ENCODE measurements at places on chromosomes 7 and 10. TPM values are rescaled to one million over a fixed set of nuclear protein-coding genes. Genes with fewer than 3 reads are reported as not detected.
A peak's percentile ranks its signal among the peaks of the same experiment; 100 is the strongest.

The OR6V1 gene
- not detected for total RNA-seq

DNA sequence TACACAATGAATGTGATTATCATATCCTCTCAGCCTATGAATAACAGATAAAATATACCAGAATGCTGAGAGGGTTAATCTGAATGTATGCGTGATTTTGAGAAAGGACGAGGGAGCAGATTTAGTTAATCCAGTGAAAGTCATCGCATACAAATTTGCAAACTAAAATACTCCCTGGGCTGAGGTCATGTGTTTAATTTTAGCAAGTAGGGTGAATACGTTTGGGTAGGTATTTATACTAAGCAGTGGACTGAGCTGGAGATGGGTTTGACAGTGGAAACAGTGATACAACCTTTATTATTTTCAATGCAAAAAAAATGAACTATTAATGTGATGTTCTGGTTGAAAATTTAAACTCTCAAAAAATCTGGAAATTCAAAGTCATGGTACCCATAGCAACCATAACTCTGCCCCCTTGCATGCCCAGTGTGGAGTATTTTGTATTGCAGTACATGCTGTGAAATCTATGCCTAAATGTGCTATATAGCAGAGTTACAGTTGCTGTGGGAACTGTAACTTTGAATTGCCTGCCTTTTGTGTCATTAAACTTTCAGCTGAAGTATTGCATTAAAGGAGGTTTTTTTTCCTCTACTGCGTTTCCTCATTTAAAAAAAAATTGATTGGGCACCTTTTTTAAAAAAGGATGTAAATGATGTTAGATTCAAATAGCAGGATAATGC is 9.5 kb upstream of the ARID5B start:
- DNase-seq: no peak

The DNAJC12 gene
- 2.1 TPM for total RNA-seq

DNA sequence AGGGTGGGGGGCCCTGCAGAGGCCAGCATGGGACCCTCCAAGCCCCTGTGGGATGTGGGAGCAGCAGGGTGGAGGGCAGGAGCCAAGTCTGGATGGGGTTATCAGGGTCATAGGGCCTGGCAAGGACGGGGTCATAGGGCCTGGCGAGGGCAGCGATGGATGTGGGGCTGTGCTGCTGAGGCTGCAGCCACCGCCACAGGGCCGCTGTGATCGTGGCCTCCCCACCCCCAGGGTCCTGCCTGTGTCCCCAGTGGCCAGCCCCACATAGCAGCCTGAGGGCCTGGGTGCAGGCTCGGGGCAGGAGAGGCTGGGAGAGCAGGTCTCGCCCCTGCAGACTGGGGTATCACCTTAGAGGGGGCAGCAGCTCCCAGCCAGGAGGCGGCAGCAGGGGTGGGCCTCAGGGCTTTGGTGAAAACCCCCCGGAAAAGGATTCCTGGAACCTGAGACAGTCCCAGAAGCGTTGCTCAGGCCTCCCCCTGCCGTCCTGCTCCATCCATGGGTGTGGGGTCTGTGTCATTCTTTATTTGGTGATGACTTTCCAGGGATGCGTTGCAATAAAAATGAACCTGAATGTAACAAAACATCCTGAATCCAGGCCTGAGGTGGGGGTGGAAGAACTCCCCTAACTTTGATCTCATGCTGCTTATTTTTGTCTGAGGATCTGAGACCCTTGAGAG is 107.3 kb upstream of the SHH start:
- DNase-seq: no peak

DNA sequence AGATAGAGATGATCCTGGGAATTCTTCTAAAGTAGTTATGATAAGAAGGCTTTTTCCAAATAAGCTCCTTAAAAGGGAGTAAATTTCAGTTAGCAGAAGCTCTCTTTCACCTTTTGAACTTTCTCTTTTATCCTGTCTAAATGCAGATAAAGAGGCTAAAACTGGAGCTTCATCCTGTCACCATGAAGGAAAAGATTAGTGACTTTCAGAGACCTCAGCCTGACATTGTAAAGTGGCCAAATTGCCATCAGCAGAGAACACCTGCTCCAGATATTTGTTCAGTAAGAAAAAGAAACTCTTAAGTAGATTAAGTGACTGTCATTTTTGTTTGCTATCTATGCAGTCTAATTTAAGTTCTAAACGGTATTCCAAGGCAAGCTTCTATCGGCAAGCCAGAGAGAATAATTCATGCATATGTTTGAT is 18.3 kb downstream of the VWDE start:
- DNase-seq: no peak

DNA sequence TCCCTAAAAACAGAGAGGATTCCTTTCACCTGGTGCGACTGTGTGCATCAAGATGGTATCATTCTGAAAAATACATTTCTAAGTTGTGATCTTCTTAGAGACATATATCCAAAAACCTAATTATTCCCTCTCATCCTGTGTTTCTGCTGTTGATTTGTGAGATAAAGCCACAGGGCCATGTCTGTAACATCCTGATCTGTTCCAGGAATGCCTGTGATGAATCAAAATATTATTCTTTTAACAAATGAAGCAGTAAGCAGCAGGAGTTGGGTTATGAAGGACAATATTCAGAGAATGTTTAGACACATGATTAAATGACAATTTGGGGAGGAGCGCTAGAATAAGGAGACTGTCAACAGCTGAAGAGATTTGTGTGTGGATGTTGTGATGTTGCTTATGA is 731.4 kb downstream of the KCNMA1 start:
- no peak for DNase-seq

- no peak for DNase-seq
These were observed 179.4 kb downstream of the PDE1C start for GRCh38 chr7:31890766-31891165.

- DNase-seq: no peak
These were observed 1.6 kb downstream of the AHR start for GRCh38 chr7:17300012-17300411.

- DNase-seq: no peak
These were observed 49.6 kb upstream of the RHEB start for GRCh38 chr7:151568956-151569940.

The GPRIN2 gene
- total RNA-seq: 2.2 TPM

The PTPRZ1 gene
- total RNA-seq: 1.6 TPM

DNA sequence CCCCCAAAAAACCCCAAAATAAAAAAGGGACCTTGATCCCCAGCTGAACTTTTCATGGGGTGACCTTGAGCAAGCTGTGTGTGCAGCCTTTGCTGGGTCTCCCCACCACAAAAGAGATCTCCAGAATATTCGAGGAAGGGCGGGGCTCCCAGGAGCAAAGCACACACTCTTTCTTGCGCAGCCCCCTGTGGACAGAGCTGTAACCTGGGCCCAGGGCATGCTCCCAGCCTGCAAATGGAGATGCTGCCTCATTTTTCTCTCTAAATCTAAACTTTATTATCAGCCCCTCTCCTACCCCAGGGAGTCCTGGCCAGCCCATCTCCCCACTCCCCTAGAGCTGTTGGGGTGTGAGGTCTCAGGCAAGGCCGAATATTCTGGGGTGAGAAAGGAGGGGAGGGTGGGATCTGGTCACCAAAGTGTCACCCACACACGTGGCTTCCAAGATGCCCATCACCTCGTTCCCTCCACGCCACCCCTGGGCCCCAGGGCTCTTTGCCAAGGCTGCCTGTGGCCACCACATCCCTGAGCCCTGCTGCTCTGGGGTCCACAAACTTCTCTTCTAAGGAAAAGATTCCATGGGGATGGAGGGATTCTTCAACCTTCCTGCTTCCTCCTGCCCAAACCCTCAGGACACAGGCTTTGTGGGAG is 1.7 kb upstream of the CALML3 start:
- DNase-seq: no peak

The PDZD7 gene
- total RNA-seq: 2.2 TPM

DNA sequence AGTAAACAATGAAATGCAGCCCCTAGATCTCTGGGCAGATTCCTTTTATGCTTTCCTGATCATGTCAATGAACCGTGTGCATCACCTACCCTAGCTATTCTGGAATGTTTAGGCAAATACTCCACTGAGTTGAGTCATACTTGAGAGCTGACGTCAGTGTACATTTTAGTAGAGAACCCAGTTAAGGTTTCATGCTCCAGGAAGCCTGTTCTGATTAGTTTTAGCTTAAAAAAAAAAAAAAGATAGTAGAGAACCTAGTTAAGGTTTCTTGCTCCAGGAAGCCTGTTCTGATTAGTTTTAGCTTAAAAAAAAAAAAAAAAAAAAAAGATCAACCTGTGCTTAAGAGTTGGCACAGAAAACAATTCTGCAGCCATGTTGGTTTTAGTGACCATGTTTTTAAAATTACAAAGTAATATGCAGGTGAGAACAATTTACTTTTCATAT is 3.7 kb upstream of the MCU start:
- DNase-seq: peak; percentile 91

DNA sequence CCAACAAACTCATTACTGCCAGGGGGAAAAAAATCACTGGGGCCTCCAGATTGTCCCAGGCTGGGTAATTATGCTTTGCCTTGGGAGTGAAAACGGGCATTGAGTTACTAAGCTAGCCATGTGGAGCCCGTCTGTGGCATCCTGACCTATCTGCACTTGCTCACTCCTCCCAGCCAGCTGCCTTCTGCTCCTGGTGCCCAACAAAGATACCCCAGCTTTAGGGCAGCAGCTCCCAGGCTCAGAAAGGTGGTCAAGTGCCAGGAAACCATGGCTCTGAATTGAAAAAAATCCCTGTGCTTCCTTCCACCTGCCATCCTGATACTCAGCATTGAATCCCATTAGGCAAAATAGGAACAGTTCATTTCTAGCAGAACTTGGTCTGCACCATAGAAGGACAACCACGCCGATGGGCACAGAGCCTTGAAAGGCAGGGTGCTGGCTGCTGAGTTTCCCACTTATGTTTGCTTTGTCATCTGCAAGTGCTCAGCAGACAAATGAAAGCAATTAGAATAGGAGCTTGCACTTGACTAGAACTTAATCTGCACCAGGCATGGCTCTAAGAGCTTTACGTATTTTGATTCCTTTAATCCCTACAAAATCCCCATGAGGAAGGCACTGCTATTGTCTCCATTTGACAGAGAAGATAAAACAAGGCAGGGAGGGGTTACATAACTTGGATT is 42.8 kb downstream of the HSPA12A start:
- DNase-seq: no peak

- peak; percentile 66 for DNase-seq
These were observed 182.8 kb upstream of the BMPER start for GRCh38 chr7:33722383-33723101.

The COL1A2 gene
- 6,748 TPM for total RNA-seq

- DNase-seq: no peak
These were observed 88.6 kb downstream of the MPP7 start for GRCh38 chr10:28214219-28214618.

Measured in astrocyte (in vitro differentiated cells and primary cell).